ENCODE measurements at places on chromosomes 5 and 9.

DNA sequence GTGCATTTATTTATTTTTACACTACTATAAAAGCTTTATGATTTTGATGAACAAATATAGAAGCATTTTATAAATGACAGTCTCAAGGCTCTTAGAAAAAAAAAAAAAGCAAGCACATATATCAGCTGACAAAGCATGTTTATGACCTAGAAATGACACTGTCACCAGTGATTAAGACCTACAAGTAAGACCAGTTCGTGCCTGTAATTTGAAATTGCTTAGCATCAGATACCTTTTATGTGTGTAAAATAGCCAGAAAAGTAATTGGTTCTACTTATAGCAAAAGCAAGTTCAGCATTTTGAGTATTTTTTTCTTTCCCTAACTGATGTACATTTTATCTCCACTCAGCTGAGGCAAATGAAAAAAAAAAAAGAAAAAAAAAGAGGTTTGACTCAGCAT lies 808.4 kb downstream of the CDH18 start:
- DNase-seq, result no peak

DNA sequence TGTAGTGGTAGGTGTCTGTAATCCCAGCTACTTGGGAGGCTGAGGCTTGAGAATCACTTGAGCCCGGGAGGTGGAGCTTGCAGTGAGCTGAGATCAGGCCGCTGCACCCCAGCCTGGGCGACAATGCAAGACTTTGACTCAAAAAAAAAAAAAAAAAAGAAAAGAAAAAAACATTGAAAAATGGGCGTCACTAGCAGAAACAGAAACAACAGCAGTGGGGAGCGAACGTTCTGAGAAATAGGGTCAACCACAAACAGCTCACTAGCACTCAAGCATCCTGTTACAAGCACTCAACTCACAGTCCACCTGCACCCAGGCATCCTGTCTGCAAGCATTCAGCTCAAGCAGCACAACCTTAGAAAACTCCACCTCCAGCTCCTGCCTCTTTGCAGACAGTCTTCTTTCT lies 17.2 kb downstream of the TRIM14 start:
- peak; percentile 50 for DNase-seq

DNA sequence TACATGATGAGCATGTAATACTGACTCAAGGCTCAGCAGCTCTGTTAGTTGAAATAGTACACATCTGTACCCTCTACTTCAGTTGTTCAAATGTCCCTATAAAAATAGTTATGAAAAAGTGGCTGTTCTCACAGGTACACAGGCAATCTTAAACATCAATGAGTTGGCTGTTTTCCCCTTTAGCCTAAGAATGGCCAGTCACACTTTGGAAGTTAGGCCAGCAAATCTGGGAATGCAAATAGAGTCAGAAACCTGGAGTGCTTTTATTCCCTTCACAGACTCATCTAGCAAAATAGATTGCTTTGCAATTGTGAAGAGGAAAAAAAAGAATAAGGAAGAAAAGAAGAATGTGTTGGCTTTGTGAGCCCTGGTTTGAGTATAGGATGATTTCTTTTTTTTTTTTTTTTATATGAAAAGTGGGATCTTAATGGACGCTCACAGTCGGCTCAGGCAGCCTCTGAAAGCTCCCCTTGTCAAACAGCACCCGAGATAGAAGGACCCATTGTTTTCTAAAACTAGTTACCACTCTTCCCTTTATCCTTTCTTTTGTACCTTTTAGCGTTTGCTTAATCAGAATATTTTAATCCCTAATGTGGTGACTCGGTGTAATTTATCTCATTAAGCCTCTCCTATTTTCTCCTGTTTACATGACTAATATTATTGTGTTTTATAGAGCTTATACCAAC lies 27.9 kb upstream of the TLE1 start:
- no peak for DNase-seq

DNA sequence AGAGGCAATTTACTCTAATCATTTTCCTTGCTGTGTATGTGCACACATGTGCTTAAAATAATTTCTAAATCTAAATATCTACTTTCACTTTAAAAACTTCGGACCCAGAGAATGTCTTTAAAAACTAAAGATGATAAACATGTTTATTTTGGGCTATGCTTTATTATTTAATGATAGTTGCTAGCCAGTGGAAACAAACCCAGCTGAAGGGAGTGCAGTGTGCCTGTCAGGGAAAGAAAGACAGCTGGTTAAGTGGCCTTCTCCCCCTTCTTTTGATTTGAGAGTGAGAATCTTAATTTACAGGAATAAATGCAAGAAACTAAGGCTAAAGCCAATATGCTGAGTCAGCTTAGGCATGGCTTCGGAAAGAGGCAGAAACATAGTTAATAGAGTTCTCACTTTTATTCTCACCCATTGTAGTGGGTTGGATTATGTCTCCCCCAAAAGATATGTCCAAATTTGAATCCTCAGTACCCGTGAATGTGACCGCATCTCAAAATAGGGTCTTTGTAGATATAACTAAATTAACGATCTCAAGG lies 111.4 kb downstream of the DCP2 start:
- DNase-seq, result no peak

- no peak for DNase-seq
Measured at GRCh38 chr5:40599676-40600075, 80.0 kb upstream of the PTGER4 start.

- no peak for DNase-seq
Measured at GRCh38 chr5:77066184-77066583, 20.9 kb downstream of the ZBED3 start.

DNA sequence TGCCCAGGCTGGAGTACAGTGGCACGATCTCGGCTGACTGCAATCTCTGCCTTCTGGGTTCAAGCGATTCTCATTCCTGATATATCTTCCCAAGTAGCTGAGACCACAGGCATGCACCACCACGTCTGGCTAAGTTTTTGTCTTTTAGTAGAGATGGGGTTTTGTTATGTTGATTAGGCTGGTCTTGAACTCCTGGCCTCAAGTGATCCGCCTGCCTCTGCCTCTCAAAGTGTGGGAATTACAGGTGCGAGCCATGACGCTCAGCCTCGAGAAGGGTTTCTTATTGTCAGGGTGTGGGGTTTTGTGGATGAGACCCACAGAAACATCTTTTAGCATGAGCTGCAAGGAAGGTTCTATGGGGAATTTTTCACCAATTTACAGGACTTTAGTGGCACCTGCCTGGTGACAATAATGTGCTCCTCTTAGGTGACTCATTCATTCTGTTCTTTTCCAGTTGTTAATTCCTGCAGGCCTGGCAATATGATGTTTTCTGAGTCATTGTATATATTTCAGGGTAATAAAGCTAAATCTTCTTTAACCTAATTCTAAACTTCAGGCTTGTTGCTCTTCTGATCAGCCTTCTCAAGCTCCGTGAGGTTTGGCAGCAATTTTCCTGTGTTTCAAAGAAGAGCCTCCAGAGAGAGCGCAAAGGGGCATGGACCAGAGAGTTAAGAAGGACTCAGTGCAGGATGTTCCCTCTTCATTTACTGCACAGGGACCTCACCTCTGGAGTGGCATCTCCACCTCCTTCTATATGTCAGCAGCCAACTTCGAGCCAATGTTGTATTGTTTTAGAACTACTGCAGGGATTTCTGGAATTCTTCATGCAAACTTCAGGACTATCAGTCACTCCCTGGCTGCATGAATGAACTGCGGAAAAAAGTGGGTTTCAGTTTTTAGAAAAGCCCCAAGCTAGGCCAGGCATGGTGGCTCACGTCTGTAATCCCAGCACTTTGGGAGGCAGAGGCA lies 77.8 kb upstream of the ZNF618 start:
- no peak for DNase-seq

DNA sequence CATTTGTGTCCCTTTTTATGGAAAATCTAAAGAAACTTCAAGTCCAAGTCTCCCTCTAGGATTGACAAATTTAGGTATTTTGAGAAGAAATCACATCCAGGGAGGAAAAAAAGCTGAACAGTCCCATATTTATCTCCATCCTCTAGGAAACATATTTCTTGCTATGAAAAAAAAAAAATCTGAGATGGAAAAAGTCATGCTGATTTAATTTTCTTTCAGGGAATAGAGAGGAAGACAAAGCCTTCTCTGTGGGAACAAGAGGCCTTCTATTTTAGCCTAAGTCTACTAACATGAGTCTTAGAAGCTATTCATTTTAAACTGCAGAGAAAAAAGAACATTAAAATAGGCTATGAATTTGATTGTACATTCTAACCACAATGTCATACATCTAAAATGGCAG lies 63.1 kb upstream of the CDK5RAP2 start:
- no peak for DNase-seq

GRCh38 chr5:112635771-112636731 lies 101.6 kb upstream of the APC start:
- DNase-seq, result peak; percentile 85

GRCh38 chr9:127746959-127747569 lies 12.0 kb upstream of the TOR2A start:
- DNase-seq, result no peak

DNA sequence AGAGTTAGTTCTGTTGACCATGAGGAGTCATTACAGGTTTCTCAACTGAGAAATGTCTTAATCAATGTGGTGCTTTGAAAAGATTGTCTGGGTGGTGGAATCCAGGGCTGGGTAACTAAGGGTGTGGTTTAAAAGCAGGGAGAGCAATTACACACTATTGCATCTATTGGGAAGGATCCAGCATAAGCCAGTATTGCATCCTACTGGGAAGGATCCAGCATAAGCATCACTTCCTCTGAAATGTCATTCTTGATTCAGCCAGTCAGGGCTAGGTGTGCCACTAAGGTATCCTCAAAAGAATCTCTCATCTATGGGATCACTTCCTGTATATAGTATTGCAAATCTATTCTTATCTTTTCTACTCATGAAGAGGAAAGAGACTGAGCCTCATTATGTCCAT lies 38.6 kb downstream of the ELOVL7 start:
- no peak for DNase-seq

GRCh38 chr5:40879163-40879942 lies 29.9 kb upstream of the C7 start:
- DNase-seq, result peak; percentile 66

GRCh38 chr5:109167586-109167985 lies 242.2 kb downstream of the PJA2 start:
- no peak for DNase-seq

- DNase-seq, result no peak
Measured at GRCh38 chr9:68668127-68668526, 36.9 kb upstream of the PIP5K1B start.

DNA sequence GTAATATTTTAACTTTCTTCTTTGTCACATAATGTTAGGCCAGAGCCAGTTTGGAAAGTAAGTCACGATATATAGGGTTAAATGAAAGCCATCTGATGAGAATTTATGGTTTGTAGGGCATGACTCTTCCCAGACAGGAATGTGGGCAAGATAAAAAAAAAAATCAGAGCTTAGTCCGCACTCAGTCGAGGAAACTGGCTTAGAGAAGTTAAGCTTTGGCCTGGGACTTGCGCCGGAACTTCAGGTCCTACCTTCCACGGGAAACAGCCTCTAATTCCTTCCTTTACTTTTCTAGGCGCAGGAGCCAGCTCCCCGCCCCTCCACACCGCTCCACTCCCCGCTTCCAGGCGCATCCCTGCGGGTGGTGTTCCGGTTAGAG lies 475 bp downstream of the DDX31 start:
- DNase-seq, result no peak

DNA sequence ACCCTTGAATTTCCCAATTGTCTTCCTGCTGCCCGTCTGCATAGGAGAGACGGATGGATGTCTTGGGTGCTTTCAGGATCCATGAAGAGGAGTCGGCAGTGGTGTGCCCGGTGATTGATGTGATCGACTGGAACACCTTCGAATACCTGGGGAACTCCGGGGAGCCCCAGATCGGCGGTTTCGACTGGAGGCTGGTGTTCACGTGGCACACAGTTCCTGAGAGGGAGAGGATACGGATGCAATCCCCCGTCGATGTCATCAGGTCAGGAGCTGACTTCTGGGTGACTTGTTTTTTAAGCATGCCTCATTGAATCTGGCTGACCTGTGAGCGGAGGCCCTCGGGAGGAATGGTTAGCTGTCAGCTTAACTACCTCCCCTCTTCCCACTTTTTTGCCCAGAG lies 24.2 kb downstream of the GALNT12 start:
- DNase-seq, result no peak

- no peak for DNase-seq
Measured at GRCh38 chr9:105984714-105985113, 290.4 kb downstream of the TMEM38B start.
